ENCODE measurements at places on chromosomes 16 and 17.
A peak's percentile ranks its signal among the peaks of the same experiment; 100 is the strongest.

DNA sequence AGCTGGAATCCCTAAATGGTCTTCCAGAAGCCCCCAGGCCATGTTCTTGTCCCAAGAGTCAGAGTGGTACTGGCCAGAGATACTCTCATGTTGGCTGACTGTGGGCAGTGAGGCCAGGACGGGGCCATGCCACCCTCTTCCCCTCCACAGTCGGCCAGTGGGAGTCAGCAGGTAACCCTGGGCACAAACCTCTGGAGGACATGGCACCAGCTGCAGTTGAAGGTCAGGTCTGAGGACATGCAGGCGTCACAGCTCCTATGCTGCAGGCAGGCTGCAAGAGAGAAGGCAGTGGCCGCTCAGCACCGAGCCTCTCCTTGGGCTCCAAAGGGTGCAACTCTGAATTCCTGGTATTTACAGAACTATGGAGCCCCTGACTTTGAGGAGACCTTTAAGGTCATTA, 68.2 kb downstream of the PLXDC1 start:
- DNase-seq: no peak

DNA sequence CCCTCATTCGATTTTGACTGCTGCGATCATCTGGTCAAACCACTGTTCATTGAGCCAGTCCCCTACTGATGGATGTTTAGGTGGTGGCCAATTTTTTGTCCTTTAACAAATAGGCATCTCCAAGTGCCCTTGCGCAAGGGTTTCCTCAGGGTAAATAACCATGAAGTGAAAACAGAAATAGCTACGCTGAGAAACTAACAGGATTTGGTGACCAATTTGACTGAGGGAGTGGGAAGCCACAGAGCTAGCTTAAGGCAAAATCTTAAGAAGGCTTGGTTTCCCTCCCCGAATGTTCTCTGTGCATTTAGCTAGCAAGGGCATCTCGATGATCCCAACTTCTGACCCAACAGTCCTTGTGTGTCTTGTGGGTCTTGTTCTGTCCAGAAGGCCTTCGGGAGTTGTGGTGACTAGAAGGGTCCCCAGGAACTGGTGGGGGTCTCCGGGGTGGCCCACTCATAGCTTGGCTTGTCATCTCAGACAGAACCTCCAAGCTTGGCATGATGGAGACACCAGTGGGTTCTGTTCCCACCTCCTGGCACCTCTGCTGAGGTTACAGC, 117.2 kb downstream of the SOCS1 start:
- DNase-seq: no peak

- no peak for DNase-seq
Observed at GRCh38 chr16:63945806-63946205, 1176.1 kb downstream of the CDH11 start.

DNA sequence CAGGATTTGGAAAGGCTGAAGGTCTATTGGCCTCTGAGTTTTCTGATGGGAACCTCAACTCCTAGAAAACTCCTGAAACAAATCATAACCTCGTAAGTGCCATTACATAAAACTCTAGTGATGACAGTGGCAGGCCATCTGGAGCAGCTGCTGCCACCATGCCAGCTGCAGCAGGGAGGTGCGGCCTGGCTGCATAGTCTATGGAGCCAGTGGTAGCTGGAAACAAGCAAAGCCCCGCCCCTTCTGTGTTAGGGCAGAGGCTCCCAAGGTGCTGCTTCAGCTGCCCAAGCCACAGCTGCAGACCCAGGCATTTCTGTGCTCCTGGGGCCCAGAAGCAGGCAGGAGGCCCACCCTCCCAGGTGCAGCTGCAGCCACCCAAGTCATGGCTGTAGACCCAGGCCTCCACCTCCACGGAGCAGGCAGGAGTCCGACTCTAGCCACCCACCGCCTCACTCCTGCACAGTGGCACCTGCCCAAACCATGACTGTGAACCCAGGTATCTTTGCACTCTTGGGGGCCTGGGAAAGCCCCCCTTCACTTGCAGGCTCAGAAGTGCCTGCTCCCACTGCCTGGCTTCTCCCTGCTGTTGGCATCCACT, 254.1 kb upstream of the KCNJ16 start:
- peak; percentile 17 for DNase-seq

DNA sequence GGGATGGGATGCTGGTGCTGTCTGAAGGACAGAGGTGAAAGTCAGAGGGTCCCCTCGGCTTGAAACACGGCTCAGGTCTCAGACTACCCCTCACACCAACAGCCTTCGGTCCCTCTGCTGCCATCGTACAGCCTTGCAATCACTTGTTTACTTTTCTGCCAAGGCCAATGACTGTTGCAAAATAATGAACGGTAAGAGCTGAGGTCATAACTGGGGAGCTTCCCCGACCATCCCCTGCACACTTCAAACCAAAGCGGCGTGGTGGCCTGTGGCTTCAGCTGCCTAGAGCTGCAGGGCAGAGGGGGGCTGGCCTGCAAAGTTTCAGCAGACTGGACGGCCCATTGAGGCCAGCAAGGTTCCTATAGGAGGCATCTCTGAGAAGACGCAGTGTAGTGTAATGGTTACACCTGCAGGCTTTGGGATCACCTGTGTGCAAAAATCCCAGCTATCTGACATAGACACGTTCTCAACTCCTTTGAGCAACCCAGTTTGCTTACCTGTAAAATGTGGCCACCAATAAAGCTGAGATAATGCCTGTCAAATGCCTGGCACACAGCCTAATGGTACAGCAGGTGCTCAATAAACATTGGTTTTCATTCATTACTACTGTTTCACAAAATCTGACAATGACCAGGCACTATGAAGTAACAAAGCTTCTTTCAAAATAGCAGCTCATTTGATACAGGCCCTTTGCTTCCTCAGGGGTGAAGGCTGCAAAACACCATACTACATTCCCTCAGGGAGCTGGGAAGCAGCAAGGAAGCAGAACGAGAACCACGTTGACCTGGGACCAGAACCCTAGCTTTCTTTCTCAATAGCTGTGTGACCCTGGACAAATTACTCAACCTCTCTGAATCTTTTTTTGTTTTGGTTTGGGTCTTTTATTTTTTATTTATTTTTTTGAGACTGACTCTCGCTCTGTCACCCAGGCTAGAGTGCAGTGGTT, 5.0 kb downstream of the PAM16 start:
- peak; percentile 64 for DNase-seq

DNA sequence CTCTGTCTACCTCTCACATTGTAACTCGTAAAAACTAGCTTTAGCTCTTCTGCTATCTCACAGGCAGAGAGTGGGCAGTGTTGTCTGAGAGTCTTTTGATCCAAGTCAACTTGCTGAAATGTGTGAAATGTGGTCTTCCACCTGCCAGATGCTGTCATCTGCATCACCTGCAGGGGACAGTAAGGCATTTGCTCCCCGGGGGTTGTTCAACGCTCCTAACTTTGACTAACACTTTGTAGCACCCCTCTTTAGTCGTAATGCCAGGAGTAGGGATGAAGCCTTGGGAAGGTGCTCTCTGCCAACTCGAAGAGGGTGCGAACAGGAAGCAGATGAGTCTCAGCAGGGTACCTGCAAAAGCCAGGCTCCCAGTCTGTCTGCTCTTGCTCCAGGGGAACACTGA, 36.1 kb downstream of the SNX11 start:
- DNase-seq: no peak

DNA sequence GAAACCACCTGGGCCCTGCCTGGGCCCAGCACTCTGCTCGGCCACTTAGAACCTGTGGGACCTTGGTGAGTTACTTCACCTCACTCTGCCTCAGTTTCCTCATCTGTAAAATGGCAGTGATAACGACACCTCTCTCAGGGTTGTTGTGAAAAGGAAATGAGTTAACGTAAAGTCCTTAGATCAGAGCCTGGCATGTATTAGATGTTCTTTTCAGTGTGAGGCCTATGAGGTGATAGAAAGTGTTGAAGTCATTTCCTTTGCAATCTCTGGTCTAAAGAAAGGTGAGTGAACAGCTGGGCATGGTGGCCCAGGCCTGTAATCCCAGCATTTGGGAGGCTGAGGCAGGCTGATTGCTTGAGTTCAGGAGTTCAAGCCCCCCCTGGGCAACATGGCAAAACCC, 51.7 kb upstream of the LGALS9 start:
- no peak for DNase-seq

GRCh38 chr17:81020767-81021497, 14.0 kb upstream of the BAIAP2 start:
- DNase-seq: no peak

Measured in NCI-H774 (cell line).